ENCODE measurements at places on chromosomes 3 and 15.

- no peak for DNase-seq
Measured at GRCh38 chr3:25889525-25889917, 99.6 kb downstream of the OXSM start.

- DNase-seq = peak; percentile 62
Measured at GRCh38 chr3:150765949-150766720, 3.2 kb upstream of the SIAH2 start.

DNA sequence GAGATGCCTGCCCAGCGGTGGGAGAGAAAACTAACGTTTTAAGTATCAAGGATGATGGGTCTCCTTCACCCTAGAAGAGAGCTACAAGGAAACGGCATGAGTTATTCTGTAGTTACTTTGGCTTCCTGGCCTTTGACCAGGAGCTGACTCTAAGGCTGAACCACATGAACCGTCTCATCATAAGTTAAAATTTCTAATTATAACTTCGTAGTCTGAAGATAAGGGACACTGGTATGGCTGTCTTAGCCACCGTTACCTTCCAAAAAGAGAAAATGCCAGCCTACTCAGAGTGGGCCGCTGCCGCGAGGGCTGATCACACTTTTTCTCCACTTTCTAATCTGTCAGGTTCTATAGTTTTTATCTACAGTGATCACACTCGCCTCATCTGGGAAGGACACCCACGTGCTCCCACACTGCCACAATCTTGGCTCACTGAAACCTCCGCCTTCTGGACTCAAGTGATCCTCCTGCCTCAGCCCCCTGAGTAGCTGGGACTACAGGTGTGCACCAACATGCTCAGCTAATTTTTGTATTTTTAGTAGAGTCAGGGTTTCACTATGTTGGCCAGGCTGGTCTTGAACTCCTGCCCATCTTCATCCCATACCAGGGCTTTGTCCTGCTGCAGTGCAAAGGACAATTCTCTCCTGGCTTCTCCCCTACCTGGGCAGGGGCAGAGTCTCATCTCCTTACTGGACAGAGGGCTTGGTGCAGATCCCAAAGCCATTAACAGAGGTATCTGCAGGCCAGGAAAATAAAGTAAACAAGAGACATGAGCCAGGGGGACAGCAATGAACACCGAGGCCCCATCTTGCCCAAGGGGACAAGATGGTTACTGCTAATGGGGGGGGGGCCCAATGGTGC is 73.4 kb downstream of the RFTN1 start:
- DNase-seq = no peak

- DNase-seq = peak; percentile 76
Measured at GRCh38 chr3:45593708-45594601, 596 bp upstream of the LIMD1 start.

- DNase-seq = no peak
Measured at GRCh38 chr15:101458158-101458900, 31.2 kb downstream of the PCSK6 start.

DNA sequence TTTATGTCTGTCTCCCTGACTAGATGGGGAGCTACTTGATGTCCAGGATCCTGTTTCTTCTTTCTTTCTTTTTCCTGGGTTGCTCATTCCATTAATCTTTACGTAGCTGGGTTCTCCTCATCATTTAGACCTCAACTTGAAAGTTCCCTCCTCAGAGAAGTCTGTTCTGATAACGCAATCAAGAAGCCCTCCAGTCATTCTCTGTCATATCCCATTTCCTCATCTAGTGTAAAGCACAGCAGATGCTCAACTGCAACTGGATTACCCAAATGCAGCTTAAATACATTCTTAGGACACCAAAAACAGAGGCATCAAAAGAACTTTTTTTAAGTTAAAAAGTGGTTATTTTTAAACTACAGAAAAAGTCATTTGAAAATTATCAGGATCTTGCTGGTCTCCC is 51.7 kb upstream of the ST3GAL6 start:
- DNase-seq = no peak

- DNase-seq = no peak
Measured at GRCh38 chr15:29066838-29067237, 181.1 kb downstream of the APBA2 start.

DNA sequence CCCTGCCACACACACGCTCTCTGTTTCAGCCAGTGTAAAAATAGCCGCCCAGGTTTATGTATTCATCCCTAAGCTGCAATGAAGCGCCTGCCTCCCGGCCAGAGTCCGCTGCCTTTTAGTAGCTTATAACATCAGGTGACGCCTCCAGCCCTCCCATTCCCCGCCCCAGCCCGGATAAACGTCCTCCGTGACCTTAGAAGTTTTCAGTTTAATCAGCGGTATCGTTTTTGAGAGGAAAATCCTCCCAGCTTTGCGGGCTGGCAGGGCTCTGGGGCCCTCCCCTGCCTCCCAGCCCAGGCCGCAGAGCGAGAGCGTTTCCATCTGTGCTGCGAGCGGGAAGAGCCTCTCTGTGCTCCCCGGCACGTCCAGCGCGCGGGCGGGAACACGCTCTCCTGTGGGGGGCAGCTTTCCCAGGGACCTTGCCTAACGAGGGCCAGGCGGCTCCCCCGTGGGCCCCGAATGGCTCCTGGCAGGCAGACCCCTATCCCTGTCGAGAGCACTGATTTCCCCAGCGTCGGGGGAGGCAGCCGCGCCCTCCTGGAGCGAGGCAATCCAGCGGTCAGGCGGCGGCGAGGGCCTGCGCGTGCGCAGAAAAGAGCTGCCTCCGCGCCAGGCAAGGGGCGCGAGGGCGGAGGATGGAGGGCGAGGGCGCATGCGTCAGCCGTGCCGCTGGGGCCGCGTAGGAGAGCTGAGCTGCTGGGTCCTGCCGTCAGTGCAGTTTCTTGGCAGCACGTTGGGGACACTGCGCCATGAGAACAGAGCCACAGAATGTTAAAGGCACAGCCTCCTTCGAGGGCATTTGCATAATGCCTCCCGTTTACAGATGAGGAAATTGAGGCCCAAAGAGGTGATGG is 71.1 kb downstream of the CCNL1 start:
- peak; percentile 95 for DNase-seq

DNA sequence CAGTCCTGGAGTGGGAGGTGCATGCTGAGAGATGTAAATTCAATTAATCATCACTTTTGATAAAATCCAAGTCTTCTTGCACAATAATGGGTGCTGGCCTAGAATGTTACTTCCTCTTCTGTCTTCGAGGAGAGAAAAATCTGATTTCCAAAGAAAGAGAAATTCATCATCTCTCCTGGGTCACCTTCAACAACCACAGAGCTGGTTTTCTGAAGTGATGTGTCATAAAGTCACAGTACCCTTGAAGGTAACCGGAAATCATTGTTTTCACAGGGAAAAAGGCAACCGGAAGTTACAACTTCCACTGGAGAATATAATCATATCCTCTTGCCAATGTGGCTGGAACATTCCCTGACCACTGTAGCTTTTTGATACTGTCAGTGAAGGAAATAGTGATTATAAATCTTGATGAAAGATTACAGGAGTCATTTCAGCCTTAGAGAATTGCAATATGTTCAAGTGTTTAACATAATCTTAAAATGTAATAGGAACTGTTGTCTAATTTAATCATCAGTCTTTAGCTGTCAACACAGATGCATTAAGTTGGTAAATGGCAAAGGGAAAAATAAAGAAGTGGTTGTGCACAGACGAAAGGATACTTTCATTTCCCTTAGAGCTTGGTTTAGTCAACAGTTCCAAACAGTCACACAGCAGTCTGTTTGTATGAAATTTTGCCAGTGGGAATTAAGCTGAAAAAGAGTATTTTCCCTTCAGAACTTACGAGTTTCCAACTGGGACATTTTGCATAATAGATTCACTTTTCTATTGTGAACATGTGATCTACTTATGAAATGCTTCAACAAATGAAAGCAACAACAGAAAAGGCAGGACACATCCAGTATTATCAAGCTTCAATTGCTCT is 106.5 kb upstream of the SLC4A7 start:
- DNase-seq = no peak

DNA sequence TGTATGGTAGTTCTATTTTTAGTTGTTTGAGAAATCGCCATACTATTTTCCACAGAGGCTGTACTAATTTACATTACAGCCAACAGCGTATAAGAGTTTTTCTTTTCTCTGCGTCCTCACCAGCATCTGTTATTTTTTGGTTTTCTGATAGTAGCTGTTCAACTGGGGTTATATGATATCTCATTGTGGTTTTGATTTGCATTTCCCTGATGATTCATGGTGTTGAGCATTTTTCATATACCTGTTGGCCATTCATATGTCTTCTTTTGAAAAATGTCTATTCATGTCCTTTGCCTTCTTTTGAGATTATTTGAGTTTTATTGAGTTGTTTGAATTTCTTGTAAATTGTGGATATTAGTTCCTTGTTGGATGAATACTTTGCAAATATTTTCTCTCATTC is 114.6 kb downstream of the LRRK1 start:
- no peak for DNase-seq

DNA sequence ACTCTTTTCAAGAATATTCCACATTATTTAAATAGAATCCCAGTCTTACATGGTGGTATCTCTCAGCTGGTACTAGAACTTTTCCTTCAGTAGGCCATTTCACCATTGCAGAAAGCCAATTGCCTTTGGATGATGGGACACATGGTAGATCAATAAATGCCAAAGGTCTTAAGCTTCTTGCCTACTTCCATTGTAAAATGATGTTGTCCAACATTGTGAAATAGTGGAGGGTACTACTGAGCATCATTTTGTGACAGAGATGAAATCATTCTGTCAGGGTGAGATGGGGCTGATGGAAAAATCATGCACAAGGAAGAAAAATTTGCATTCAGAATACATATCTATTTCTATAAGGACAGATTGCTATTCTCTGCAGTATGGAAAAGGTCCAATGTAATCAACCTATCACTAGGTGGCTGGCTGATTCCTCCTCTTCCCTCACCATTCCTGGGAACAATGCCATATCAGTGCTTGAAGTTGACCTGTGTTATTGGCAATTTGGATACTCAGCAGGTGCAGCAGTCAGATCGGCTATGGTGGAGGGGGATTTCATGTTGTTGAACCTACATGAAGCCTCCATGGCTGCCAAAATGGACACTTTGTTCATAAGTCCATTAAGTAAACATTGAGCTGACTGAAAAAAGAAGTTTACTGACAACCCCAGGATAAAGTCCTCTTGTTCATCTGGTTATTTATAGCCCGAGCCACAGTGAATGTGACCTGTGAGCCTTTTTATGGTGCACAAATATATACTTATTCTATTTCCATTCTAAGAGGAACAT is 596.9 kb upstream of the ARPP21 start:
- no peak for DNase-seq

DNA sequence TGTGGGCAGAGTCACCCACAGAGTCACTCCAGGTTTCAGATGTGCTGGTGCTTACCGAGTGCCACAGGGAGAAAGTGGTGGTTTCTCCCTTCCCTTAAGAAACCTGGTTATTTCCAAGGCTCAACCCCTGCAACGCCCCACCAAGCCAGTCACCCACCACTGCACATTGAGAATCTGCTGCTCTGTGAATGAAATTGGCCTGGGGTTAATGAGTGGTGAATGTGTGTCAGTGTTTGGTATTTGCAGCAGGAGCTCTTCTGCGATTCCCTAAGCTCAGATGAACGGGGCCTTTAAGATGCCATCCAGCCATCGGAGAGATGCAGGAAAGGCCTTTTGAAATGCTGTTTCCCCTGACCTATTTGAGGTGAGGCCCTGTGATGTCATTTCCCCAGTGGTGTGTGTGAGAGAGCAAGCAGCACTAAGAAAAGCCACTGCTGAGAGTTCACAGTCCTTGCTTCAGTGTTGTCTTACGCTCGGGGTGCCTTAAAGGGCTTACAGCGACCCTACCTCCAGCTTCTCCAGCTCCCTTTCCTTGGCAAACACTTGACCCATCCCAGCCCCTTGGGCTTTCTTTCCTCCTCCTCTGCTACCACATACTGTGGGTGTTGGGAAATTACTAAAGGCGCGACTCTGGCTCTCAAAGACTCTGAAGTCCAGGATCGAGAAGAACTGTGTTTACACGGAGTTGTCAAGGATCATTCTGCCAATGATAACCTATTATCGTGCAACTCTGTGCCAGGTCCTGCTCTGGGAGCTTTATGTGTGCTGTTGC is 68.9 kb downstream of the SMAD3 start:
- no peak for DNase-seq

GRCh38 chr15:90419206-90419605 is 31.2 kb downstream of the IQGAP1 start:
- DNase-seq = no peak
